ENCODE measurements at places on chromosomes 3 and 15.
A peak's percentile ranks its signal among the peaks of the same experiment; 100 is the strongest.

DNA sequence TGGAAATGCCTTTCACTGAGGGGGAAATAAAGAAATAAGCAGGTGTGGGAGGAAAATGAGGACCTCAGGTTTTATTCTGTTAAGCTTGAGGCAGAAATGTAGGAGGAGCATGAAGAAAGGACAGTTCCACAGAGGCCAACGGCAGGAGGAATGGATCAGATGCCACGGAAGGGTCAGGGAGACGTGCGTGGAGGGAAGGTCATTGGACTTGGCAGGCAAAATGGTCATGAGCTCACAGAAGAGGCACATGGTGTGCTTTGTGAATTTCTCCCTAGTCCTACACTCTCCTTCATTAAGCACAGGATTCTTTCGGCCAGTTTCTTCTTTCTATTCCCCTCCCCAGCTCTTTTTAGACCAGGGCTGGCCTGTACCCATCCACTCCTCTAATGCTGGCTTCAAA lies 32.5 kb upstream of the THSD4 start:
- DNase-seq, result no peak

DNA sequence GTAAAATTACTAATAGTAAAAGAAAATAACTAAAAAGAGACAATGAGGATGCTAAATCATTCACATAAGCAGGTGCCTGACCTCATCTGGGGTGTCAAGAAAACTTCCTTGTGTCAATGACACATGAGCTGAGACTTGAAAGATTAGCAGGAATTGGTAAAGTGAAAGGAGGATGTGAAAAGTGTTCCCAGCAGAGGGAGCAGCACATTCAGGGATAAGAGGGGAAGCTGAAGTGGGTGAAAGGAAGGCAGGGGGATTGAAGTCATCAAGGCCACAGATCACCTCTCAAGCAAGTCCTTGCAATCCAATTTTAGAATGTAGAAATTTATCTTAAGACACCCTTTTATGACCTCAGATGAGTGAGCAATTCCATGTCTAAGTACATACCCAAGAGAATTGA lies 60.2 kb upstream of the ACP3 start:
- no peak for DNase-seq

DNA sequence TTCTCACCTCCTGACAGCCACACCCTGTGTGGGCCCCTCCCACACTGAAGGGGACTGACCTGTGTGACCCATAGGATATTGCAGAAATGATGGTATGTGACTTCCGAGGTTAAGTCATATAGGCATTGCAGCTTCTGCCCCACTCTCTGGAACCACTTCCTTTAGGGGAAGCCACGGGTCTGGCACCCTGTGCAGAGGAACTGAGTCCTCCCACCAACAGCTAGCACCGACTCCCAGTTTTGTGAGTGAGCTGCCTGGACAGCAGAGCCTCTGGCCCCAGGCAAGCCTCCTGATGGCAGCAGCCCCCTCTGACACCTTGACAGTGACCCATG lies 24.6 kb upstream of the SLC6A6 start:
- DNase-seq, result peak; percentile 63

DNA sequence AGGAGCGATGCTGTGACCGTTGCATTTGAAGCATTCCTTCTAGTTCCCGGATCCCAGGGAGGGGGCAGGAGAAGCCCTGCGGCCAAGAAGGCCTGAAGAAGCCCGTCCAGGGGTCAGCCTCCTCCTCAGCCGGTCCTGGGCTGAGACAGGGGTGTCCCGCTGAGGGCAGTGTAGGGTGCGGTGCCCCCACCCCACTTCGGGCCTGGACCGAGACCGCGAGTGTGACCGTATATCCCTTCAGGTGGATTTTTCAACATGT lies 2.8 kb downstream of the OCA2 start:
- no peak for DNase-seq

GRCh38 chr3:119403201-119403600 lies 60.2 kb downstream of the TMEM39A start:
- DNase-seq, result no peak

DNA sequence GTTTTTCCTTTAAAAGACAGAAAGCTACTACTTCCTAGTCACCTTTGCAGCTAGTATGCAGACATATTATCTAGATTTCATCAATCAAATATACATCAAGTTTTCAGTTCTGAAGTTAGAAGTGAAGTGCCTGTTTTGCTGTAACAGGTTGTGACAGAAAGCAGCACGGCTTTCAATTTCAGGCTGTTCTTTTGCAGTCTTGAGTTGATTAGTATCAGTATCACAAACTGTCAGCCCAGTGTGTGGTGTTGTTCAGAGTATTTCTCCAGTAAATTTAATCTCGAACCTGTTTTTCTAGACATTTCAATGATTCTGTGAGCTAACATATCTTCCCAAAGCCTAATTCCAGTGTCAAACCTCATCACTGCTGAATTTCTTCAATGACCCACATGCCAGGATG lies 1050.8 kb downstream of the DIPK2A start:
- DNase-seq, result no peak

GRCh38 chr3:194879126-194879877 lies 193.6 kb downstream of the FAM43A start:
- no peak for DNase-seq

- DNase-seq, result no peak
Observed at GRCh38 chr3:109234300-109234699, 82.0 kb downstream of the DPPA2 start.

DNA sequence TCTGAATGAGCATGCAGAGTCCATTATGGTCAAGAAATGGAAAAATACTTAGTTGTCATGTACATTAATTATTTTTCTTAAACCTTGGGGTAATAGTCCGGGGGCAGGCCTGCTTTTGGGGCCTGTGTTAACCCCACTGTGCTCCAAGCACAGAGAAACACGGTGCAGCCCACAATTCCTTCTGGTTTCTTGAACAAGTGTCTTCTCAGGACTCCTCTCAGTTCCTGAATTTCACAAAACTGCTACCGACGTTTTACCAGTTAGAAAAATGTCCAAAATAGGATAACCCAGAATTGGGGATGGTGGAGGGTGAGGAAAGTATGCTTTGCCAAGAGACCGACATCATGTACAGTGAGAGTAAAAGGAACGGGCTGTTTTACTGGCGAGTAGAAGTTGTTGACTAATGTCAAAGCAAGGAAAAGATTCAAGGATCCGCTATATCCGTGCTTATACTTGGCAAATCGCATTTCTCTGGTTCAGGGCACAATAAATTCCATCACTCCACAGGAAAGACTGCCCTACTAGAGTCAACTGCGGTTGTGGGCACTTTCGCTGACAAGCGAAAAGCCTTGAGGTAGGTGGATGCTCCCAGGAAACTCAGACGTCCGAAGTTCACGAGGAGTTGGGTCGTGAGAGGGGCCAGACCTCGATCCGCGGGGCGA lies 495 bp upstream of the NXPE3 start:
- DNase-seq, result no peak

- no peak for DNase-seq
Observed at GRCh38 chr15:60340207-60340921, 57.4 kb downstream of the ANXA2 start.

DNA sequence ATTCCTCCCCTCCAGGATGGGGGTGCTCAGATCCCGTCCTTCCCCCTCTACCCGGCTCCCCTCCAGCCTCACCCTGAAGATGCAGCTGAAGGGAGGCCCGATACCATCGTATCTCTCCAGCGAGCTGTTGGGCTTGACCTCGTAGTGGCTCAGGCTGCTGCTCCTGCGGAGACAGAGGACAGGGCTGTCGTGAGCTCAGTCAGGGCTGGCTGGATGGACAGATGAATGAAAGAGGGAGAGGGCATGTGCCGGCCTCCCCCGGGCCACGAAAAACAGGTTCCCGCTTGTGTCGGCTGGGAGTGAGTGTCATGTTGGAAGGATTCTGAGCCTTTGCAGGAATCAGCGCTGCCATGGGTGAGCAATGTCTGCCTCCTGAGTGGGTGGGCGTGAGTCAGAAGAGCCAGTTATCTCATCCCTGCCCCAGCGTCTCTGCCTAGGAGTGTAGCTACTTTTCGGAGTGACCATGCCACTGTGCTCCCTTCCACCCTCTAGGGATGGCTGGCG lies 35.2 kb downstream of the FEM1B start:
- peak; percentile 22 for DNase-seq

- DNase-seq, result no peak
Observed at GRCh38 chr15:49875392-49875791, 243.6 kb downstream of the ATP8B4 start.

- no peak for DNase-seq
Observed at GRCh38 chr3:160564258-160564911, 986 bp downstream of the KPNA4 start.

- no peak for DNase-seq
Observed at GRCh38 chr15:73440571-73440970, 2.4 kb upstream of the REC114 start.

GRCh38 chr3:38458796-38459498 lies 5.3 kb downstream of the ACVR2B start:
- DNase-seq, result no peak

DNA sequence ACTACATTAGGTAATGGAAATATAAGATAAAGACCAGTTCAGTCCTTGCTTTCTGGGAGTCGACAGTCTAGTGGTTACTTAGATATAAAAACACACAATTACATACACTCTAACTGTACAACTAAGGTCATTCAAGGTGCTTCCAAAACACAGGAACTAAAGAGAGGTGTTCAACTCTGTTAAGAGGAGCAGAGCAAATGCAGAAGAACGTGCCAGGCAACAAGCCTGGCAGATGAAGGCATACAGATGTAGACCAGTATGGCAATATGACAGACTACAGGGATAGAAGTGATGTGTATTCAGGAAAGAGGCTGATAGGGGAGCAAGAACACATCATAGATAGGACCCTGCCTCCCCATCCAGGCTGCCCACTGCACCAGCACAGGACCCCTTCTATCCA lies 78.3 kb downstream of the CBLB start:
- DNase-seq, result no peak

GRCh38 chr3:14943042-14943441 lies 4.3 kb upstream of the NR2C2 start:
- DNase-seq, result no peak

- DNase-seq, result no peak
Observed at GRCh38 chr3:179177611-179178010, 29.5 kb downstream of the PIK3CA start.

- no peak for DNase-seq
Observed at GRCh38 chr3:171508676-171509075, 48.5 kb upstream of the TNIK start.

DNA sequence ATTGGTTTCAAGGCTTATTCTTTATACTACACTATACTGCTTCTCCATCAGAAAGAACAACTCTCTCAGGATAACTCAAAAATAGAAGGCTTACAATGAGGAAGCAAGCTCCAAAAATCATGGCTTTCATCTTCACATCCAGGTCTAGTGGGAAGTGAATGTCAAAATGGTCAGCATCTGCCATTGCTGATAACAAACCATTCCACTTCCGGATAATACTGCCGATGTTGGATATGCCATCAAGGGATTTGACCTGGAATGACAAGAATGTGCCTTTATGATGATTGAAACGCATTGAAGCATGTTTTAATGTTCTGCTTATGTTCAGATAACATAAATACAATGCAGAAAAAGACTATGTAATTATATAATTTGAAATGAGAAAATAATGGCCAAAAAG lies 34.0 kb upstream of the PLOD2 start:
- no peak for DNase-seq

GRCh38 chr15:31586841-31587240 lies 260.2 kb downstream of the KLF13 start:
- DNase-seq, result no peak

DNA sequence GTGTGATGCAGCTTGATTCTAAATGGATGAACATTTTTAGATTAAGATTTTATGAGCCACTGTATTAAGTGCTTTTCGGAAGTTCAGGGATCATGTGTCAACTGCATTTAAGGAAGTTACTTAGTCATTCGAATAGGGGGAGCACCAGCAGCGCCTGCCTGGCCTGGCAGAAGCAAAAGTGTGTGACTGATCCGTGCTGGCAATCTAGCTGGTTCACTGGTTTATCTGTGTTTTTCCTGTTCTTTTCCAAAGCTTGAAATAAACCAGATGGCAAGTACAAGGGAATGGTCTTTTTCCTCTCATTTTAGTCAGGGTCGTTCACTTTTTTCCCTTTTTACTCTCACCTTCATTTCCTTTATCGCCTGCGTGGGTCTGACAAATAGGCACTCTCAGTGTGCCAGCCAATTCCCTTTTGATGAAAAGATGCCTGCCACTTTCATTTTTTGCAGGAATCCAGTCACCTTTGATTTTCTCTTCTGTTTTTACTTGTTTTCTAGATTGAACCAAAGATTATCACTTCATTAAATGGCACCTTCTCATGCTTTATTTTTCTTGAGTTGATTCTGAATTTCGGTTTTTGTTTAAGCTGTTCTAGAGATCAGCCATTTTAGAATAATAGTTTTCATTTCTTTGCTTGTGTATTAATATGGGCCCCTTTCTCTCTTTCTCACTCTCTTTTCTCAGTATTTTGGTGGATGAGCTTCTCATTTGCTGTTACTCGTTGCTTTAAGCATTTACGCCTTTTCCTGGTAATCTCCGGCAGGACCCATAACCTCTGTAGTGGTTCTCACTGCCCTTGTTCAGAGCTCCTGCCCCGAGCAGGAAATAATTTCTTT lies 2.8 kb downstream of the ABHD2 start:
- no peak for DNase-seq

GRCh38 chr15:100714034-100714748 lies 111.8 kb downstream of the ASB7 start:
- DNase-seq, result no peak

- DNase-seq, result peak; percentile 51
Observed at GRCh38 chr3:187978433-187979011, 175.4 kb upstream of the LPP start.

DNA sequence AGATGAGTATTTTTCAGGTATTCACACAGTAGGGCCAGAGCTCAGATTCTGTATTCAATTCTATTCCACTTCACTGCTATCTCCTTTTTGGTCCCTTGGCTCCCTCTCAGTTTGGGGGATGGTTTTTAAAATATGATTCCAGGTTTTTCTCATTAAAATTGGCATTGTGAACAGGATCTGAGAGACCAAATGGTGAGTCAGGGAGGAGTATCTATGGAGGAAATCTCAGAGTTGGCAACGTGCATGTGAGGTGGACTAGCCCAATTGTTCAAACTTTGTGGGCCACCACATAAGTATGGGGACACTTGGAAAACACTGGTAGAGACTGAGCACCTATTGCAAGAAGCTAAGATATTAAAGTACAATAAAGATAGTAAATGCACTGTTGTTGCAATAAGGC lies 53.9 kb upstream of the TTC14 start:
- no peak for DNase-seq

All from Peyer's patch (tissue), 4 donors.